SW 1271 (cell line): ENCODE measurements at places on chromosomes 12 and 14.

GRCh38 chr12:24759155-24759554, 189.7 kb downstream of the BCAT1 start:
- no peak for DNase-seq

DNA sequence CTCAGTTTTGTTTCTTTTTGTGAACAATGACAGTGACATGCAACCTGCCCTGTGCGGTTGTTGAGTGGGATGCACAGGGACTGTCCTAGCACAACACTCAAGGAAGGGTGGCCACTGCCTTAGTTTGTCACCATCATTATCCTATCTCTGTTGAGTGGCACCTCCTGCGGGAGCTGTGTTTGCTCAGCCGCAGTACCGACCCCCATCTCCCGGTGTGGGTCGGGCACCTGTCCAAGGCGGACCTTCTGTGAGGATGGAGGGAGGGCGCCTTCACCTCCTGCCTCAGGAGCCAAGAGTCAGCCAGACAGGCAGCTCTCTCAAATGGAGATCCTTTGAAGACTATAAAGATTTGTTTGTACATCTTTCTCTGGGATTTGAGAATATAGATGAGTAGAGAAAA, 142.1 kb downstream of the TSPAN9 start:
- DNase-seq: no peak

GRCh38 chr14:32677129-32677780, 261.4 kb upstream of the NPAS3 start:
- no peak for DNase-seq

GRCh38 chr14:52948039-52948438, 2.8 kb downstream of the FERMT2 start:
- DNase-seq: no peak

DNA sequence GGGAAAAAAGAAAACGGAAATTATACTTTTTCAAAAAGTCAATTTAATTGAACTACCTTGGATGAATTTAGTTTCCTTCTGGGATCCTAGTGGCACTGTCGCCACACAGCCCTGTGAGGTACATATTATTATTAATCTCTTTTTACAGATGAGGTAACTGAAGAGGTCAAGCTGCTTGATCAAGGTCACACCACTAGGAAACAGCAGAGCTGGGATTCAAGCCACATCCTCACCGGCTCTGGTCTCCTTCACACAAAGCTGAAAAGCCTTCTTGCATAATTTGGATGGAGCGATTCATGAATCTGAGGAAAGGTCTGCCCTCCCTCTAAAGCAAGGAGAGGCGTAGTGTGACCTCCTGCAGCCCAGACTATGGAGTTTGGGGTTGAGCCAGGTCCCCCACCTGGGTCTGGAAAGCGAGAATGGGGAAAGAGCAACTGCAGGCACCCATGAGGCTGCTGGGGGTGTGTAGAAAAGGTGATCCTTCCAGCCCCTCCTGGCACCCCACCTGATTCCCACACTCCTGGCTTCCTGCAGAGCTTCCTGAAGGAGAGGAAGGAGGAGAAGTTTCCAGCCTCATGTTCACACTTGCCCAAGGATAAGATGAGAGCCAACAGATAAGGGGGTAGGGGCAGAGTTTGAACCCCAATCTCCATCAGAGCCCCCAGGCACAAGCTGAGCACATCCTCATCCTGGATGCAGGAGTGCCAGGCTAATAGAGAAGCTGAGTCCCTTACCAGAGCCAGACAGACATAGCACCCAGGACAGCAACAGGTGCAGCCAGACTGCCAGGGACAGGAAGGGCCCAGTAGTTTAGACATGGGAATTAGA, 3.9 kb upstream of the KRT79 start:
- DNase-seq: no peak

DNA sequence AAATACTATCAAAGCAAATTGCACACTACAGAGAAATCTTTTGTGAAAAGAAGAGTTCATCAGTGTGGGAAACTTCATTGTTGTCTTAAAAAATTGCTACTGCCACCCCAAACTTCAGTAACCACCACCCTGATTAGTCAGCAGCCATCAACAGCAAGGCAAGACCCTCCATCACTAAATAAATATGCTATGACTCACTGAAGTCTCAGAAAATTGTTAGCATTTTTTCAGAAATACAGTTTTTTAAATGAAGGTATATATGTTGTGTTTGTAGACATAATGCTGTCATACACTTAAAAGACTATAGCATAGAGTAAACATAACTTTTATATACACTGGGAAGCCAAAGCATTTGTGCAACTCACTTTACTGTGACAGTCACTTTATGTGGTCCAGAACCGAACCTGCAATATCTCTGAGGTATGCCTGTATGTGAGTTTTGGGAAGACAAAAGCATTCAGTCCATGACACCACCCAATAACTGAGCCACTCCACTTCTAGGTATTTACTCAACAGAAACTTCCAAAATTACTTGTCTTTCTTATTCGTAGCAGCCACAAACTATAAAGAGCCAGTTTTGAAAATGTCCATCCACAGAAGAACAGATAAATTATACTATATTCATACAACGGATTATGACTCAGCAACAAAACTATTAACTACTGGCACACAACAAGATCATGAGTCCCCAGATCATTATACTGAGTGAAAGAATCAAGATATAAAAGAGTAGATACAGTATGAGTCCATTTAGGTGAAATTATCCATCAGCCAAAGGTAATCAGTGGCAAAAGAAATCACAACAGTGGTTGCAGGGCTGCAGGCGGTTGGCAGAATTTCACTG, 649.6 kb downstream of the BCL11B start:
- DNase-seq: peak; percentile 18
